ENCODE measurements at places on chromosomes 11 and 22.

DNA sequence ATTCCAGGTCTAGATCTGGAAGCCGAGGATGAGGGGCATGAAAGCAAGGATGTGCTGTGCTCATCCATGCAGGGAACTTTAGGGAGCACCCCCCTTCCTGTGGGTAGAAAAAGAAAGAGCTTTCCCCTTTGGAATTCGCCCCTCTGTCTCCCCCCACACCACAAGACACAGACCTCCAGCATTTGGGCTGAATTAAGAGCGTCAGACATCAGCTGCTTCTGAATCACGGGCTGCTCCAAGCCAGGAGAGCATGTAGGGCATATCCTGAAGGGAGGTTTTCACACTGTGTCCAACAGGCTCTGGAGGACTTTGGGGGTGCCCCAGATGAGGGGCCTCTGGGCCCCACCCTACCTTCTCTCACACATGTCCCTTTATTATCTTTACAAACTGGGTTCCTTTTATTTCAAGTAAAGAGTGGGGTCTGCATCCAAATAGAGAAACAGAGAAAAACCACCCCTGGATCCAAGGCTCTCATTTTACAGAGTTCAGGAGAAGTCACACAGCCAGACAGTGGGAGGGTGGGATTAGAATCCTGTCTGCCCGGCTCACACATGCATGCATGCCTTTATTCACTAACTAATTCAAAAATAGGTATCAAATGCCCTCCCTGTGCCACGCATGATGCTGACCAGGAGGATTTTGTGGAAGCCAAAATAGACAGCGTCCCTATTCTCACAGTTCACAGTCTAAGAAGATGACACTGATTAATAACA is 52.8 kb downstream of the LRRC32 start:
- DNase-seq, result no peak

- DNase-seq, result no peak
Observed at GRCh38 chr11:26621132-26621531, 49.1 kb upstream of the MUC15 start.

- no peak for DNase-seq
Observed at GRCh38 chr11:117593065-117593464, 204.0 kb downstream of the DSCAML1 start.

- no peak for DNase-seq
Observed at GRCh38 chr11:36930256-36930655, 332.2 kb upstream of the RAG2 start.

DNA sequence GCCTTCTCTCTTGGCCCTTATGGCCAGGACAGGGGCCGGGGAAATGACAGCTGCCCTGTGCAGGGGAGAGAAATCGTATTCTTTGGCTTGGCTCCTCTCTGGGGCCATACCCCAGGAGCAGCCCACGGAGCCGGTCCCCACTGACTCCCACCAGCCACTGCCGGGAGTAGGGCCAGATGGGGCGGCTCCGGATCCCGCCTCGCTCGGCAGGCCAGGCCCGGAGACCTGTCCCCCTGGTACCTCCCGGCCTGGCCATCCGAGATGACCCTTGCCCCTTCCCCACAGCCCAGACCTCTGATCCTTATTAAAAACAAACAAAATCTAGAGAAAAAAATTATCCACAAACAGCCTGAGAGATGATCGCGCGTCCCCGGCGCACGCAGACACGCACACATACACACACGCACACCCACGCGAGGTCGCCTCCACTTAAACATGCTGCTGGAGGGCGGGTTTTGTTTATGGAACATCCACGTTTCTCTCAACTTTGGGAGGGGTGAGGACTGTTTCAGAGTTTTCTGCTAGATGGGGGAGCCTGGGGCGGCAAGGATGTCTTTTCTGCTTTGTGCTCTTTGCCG is 59.1 kb downstream of the IGLL1 start:
- DNase-seq, result no peak

DNA sequence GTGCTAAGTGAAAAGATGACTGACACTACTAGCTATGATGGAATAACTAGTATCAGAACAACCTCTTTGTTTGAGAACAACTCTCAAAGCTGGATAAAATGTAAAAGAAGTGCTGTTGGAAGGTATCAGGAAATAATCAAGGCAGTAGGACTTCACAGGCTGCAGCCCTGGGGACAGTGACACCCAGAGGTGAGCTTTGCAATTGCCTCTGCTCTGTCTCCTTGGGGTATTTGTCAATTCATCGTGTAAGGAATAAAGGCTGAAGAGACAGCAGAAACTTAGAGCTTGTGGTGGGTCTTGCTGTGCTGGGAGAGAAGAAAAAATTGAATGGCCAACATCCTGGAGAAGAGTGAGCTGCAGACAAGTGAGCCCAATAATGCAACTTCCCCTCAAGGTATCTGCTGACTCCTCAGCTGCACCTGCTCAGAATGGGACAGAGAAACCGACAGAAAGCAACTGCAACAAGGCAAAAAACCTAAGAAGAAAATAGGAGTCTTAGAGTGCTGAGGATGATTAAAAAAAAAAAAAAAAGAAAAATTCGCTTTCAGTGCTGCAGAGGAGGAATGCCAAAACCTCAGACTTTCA is 141.1 kb downstream of the RCN1 start:
- no peak for DNase-seq

DNA sequence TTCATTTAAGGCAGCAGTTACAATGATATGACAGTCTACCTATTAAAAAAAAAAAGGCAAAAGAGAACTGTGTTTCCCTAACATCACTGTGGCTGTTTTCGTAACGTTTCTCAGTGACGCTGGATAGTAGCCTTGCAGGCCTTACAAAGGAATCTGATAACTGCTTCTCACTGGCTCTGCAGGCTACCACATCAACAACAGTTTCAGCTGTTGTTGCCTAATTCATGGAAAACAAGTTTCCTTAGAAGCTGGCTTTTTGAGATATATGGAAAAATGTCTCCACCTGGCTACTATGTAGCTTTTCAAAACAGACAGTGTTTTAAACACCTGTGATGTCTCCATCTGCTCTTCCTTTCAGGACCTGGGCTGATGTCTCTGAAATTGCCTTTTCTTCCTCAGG is 3.8 kb downstream of the OR51V1 start:
- no peak for DNase-seq

GRCh38 chr11:19906126-19906525 is 193.5 kb downstream of the NAV2 start:
- no peak for DNase-seq

DNA sequence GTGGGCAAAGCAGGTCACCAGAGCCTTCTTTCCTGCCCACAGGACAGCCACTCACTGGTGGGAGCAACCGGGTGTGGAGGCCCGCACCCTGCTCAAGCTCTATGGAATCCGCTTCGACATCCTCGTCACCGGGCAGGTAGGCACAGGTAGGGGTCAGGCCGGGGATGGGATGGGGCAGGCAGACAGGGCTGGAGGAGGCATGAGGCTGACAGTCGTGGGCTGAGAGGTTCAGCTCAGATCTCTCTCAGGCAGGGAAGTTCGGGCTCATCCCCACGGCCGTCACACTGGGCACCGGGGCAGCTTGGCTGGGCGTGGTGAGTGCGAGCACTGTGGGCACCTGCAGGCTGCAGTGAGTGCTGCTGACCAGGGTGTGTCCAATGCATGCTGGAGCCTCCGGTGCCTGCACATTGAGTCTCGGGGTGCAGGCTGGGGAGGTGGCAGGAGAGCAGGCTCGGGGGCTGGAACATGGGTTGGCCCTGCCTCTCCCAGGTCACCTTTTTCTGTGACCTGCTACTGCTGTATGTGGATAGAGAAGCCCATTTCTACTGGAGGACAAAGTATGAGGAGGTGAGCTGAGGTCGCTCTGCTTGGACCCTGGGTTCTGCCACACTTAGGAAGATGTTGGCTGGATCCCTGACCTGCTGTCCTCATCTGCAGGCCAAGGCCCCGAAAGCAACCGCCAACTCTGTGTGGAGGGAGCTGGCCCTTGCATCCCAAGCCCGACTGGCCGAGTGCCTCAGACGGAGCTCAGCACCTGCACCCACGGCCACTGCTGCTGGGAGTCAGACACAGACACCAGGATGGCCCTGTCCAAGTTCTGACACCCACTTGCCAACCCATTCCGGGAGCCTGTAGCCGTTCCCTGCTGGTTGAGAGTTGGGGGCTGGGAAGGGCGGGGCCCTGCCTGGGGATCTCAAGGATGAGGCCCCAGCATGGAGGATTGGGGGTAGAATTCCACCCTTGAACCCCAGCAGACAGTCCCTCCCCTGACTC is 6.3 kb downstream of the SLC7A4 start:
- DNase-seq, result no peak

GRCh38 chr11:131888230-131888855 is 517.9 kb downstream of the NTM start:
- DNase-seq, result no peak

DNA sequence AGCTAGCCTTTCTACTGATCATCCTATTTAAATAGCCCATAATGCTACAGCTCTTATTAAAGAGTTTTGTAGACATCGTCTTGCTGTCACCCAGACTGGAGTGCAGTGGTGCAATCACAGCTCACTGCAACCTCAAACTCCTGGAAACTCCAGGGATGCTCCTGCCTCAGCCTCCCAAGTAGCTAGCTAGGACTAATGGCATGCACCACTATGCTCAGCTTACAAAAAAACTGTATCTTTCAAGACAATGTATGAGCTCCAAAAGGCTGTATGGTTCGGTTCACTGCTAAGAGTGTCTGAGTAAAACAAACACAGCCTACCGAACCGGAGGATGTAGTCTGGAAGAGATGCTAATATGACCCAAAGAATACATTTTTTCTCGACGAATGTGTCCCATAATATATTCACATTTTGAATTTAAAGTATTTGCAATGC is 2.6 kb downstream of the TAF1D start:
- DNase-seq, result no peak

DNA sequence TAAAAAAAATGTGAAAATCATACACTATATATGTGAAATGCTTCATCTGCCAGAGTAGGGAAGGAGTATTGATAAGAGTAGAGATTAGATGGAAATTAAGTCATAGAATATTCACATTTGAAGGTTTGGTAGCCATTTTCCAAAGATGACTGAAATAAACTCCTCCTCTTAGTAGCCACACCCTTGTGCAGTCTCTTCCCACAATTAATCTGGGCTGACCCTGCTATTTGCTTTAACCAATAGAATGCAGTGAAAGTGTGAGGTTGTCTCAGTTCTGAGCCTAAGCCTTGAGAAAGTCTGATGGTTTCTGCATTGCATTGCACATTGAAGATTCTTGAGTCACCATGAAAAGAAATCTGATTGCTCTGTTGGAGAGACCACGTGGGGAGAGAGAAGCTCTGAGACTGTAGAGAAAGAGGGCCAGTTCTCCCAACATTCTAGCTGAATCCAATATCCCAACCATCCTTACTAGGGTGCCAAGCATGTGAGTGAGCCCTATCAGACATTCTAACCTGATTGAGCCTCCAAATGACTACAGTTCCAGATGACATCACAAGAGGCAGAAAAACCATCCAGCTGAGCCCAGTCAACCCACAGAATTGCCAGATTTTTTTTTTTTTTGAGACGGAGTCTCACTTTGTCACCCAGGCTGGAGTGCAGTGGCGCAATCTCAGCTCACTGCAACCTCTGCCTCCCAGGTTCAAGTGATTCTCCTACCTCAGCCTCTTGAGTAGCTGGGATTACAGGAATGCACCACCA is 29.4 kb upstream of the CAPRIN1 start:
- DNase-seq, result no peak

GRCh38 chr11:2518111-2518982 is 73.5 kb downstream of the KCNQ1 start:
- DNase-seq, result no peak

- DNase-seq, result no peak
Observed at GRCh38 chr11:10938650-10939387, 81.0 kb upstream of the ZBED5 start.

DNA sequence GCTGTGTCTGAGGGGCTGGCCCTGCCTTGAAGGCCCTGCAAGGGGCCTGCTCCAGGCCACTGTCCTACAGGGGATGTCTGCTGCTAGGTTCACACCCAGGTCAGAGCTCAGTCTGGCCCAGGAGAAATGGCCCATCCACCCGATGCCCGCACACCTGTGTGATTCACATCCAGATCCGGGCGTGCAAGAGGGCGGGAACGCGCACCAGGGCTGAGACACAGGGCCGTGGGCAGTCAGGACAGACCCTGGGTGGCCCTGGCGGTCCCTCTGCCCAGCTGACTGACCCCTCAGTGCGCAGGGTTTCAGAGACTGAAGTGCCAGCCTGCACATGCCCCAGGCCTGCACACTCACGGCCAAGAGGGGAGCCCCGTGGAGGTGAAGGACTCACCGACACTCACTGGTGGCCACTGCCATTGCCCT is 7.4 kb downstream of the TOLLIP start:
- no peak for DNase-seq

DNA sequence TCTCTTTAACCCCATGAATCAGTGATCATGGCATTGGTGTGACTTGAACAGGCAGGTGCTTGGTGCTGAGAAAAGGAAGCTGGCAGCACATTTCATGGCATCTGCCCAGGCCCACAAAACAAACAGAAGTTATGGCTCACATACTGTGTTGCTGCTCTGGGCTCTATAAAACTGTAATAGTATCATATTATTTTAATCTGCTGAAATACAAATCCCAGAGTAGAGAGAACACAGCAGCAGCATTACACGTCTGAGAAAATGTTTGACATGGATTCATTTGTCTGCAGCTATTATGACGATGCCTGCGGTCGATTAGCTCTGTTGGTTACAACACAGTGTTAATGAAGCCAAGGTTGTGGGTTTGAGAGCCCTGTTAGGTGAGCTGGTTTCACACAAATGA is 80.8 kb downstream of the ALX4 start:
- DNase-seq, result no peak

GRCh38 chr11:130318031-130318673 is 3.4 kb upstream of the ZBTB44 start:
- no peak for DNase-seq

DNA sequence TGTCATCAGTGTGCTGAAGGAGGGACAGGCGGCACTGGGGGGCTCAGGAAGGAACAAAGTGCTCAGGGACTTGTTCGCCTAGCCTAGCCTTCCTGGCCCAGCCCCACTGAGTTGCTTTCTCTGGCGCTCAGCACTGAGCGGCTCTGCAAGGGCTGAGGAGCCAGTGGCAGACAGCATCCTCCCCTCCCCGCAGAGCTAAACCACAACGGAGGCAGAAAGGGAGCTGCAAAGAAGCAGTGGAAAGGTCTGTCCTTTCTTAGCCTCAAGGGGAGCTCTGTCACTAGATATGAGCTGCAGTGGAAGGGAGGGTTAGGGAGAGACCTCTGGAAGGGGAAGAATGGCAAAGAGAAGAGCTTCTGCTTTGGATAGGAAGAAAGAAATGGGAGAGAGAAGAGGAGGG is 89.7 kb upstream of the PHOX2A start:
- no peak for DNase-seq

- DNase-seq, result peak; percentile 43
Observed at GRCh38 chr22:24156141-24156912, 25.0 kb upstream of the SUSD2 start.

DNA sequence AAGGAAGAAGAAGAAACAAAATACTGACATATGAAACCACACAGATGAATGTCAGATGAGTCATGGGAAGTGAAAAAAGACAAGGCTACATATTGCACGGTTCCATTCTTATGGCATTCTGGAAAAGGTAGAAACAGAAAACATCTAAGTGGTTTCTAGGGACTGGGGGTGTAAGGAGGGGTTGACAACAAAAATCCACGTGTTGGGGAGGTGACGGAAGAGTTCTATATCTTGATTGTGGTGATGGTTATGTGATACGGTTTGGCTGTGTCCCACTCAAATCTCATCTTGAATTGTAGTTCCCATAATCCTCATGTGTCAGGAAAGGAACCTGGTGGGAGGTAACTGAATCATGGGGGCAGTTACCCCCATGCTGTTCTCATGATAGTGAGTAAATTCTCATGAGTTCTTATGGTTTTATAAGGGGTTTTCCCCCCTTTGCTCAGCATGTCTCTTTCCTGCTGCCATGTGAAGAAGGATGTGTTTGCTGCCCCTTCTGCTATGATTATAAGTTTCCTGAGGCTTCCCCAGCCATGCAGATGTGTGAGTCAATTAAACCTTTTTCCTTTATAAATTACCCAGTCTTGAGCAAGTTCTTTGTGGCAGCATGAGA is 6.4 kb upstream of the ARFGAP3 start:
- DNase-seq, result no peak

All from activated CD8-positive, alpha-beta memory T cell treated with anti-CD3 and anti-CD28 coated beads for 1 hour (primary cell).